Omental fat pad (tissue), 4 donors: ENCODE measurements at places on chromosomes 4 and X. TPM values are rescaled to one million over a fixed set of nuclear protein-coding genes. Genes with fewer than 3 reads are reported as not detected.

DNA sequence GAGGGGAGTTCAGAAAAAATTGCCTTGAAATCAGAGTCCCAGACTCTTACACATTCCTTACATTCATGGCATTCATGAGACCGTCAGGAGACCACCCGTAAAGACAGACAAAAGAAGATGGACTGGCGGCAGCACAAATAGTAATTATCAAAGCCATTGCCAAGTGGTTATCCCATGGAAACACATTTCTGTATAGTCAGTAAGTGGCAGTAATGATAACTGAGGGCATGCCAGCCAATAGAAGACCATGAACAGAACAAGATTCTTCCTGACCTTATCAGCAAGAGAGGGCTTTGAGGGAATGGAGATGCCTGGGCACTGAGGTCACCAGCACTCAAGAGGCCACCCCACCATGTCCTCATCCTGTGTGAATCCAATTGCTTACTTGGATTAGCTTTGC lies 121.7 kb upstream of the HCCS start:
- no peak for DNase-seq

GRCh38 chr4:123378794-123379193 lies 17.8 kb upstream of the SPRY1 start:
- no peak for DNase-seq

DNA sequence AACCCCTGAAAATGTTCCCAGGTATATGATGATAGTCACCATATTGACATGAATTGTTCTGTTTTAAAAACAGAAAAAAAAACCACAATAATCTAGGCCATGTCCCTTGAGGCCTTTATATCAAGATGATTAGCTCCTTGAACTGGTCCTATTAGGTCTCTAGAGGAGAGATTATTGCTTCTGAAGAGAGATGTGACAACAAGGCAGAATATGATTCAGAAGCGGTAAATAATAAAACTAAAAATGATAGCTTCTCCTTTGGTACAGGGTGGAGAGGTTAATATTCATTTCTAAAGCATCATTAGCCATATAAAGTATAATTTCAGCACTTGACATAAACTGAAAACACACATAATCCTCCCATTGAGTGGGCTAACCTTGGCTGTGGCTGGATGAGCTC lies 25.8 kb downstream of the TLR8 start:
- no peak for DNase-seq

DNA sequence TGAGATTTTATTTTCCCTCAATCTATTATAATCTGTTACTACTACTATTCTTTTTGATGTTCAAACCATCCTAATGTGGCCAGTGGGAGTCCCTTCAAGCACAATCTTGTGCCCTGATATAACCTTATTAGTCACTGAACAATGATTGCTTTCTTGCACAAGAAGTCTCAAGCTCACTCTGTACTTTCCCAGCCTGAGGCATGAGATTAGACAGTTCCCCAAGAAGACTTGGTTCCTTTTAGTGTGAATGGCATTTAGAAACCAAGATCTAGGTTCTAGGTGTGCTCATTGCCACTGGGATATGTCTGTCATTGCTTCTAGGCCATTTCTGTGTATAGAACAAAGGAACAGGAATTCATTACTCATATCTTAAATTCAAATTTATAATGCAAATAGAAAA lies 28.0 kb upstream of the RBM41 start:
- DNase-seq, result no peak

- no peak for DNase-seq
Measured at GRCh38 chr4:147059064-147059731, 113.5 kb upstream of the TTC29 start.

- DNase-seq, result no peak
Measured at GRCh38 chrX:153944140-153944799, at the start of gene RENBP. RENBP (minus strand) TSS chrX:153944643; CDS start chrX:153944610, 33 bp downstream.

DNA sequence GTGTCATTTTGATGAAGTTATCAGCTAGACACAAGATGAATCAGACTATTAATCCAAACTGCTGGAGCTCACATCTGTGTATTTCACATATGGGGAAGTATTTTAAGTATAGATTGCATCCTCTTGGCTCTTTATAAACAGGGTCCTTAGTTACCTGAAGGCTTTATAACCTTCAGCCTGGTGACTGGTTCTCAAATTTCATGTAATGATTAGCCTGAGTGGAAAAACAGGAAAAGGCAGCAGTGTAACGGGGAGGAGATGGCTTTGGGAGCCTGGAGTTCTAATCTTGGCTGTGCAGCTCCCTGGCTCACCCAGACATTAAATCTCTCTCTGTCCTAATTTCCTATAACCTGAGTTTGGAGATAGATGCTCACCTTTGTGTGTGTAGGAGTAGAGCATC lies 103.8 kb upstream of the HPF1 start:
- no peak for DNase-seq

- DNase-seq, result no peak
Measured at GRCh38 chr4:94403751-94404150, 48.0 kb upstream of the PDLIM5 start.

Gene PAGE4
- not detected for total RNA-seq

Gene HNRNPDL
- 237 TPM for total RNA-seq

Gene CLNK
- total RNA-seq, result not detected

Gene TLR7
- total RNA-seq, result 0.65 TPM

Gene CCDC120
- total RNA-seq, result 2.9 TPM
